Activated CD4-positive, alpha-beta memory T cell treated with anti-CD3 and anti-CD28 coated beads, Interleukin-2, amount 10 ng/mL, durations not matched to agents 7 days and 5 days (primary cell): ENCODE measurements at places on chromosomes 11 and 22. TPM values are rescaled to one million over a fixed set of nuclear protein-coding genes. Genes with fewer than 3 reads are reported as not detected.

The CRYAB gene
- not detected for total RNA-seq

The SYT8 gene
- total RNA-seq = not detected

The DDI1 gene
- not detected for total RNA-seq

The OR52I1 gene
- not detected for total RNA-seq

The OR51B2 gene
- not detected for total RNA-seq

The MAP6 gene
- 1.5 TPM for total RNA-seq

The BRSK2 gene
- total RNA-seq = 0.18 TPM

The C11orf42 gene
- not detected for total RNA-seq

The SMTNL1 gene
- not detected for total RNA-seq

The SCGB1A1 gene
- not detected for total RNA-seq

The PNPLA5 gene
- not detected for total RNA-seq

The GUCY1A2 gene
- not detected for total RNA-seq

The FERMT3 gene
- 199 TPM for total RNA-seq
